ENCODE measurements at places on chromosomes 13 and 19.

DNA sequence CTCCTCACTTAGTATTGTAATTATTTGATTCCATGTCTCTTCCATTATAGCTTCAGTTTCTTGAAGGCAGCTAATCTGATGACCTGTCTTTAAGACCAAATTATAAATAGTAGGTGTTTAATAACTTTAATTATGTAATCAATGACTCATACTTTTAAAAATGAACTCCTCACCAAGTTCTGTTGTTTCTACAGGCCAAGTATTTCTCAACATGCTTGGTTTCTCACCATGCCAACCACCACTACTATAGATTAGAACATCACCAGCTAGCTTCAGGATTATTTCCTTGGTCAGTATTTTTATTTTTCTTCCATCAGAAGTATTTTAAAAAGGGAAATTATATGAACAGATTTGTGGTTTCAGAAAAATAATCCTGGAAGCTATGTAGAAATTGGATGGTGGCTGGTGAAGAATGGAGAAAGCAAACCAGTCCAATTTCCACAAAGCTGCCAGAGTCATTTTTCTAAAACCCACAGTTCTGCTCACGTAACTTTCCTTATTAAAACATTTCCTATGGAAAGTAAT is 237.7 kb upstream of the DACH1 start:
- DNase-seq = no peak

DNA sequence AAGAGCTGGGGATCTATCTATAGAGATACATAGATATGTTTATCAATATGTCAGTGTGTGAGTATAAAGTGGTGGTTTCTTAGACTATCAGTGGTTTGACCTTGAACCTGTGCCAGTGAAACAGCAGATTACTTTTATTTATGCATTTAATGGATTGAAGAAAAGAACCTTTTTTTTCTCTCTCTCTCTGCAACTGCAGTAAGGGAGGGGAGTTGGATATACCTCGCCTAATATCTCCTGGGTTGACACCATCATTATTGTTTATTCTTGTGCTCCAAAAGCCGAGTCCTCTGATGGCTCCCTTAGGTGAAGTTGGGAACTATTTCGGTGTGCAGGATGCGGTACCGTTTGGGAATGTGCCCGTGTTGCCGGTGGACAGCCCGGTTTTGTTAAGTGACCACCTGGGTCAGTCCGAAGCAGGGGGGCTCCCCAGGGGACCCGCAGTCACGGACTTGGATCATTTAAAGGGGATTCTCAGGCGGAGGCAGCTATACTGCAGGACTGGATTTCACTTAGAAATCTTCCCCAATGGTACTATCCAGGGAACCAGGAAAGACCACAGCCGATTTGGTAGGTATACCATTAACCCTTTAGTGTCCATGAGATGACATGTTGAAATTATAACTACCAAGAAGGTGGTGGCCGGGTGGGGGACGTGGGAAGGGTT is 880 bp downstream of the FGF9 start:
- DNase-seq = no peak

GRCh38 chr19:53102206-53102755 is 941 bp downstream of the ZNF160 start:
- DNase-seq = no peak

DNA sequence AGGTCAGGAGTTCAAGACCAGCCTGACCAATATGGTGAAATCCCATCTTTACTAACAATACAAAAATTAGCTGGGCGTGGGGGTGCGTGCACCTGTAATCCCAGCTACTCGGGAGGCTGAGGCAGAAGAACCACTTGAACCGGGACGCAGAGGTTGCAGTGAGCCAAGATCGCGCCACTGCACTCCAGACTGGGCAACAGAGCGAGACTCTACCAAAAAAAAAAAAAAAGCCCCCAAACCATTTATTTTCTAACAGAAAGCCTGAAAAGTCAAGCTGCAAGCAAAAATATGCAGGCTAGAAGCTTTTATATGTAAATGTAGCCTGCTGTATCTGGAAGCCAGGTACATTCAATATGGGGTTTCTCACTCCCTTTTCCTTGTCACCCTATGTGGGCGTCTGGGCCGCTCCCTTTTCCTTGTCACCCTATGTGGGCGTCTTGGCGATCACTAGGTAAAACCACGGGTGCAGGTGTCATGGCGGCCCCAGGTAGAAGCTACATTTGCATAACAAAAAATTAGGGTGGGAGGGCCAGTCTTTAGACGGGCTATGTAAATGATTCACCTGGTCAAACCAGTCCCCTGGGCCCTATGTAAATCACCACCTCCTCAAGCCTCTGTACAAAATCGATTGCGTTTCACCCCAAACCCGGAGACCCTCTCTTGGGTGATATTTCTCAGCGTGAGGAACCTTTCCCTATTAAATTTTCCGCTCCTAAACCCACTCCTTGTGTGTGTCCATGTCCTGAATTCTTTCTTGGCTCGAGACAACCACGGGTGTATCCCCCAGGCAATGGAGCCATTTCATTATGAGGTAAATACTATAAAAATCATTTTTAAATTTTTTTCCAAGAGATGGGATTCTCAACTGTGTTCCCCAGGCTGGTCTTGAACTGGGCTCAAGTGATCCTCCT is 2.1 kb downstream of the TRIM13 start:
- DNase-seq = no peak

DNA sequence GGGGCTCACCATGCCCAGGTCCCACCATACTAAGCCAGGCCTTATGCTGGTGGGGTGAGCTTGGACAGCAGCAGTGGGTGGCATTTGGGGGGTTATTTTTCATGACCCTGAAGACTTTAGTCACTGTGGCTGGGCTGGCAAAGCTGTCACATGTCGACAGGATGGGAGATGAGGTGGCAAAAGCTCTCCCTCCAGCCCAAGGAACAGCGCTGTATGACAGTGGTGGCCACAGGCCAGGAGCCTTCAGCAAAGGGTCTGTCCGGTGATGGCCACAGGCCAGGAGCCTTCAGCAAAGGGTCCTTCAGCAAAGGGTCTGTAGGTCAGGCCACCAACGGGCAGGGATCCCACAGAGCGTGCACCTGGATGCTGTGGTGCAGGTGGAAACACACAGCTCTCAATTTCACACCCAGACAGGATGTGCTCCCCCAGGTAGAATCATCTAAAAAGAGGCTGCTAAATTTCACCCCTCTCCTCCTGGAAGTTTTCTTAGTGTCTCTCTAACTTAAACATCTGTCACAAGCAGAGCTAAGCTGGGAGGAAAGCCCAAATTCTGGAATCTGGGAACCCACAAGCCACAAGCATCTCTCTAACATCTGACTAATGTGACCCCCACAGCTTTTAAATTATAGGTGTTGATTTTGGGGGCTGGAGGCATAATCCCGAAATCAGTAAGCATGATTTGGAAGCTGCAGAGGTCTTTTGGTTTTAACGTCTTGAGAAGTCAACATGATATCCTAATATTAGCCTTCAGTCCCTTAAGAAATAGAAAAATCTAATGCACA is 23.0 kb downstream of the COL4A1 start:
- no peak for DNase-seq

DNA sequence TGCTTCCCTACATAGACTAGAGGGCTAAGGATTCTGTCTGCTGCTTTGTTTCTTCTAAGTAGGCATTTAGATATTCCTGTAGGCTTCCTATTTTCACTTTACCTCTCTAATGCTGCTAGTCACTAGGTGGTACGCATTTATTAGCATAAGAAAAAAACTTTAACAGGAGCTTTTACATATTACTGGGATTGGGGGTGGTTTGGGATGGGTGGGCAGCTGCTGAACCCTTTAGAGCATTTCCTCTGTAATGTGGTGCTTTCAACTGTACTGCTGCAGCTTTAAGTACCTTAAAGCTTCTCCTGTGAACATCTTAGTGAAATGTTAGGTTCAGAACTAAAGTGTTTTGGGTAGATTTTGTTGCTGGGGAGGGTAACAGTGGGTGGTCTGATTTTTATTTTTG is 92.6 kb downstream of the ZNF486 start:
- no peak for DNase-seq

GRCh38 chr13:65841156-65841555 is 1389.0 kb downstream of the PCDH9 start:
- no peak for DNase-seq

DNA sequence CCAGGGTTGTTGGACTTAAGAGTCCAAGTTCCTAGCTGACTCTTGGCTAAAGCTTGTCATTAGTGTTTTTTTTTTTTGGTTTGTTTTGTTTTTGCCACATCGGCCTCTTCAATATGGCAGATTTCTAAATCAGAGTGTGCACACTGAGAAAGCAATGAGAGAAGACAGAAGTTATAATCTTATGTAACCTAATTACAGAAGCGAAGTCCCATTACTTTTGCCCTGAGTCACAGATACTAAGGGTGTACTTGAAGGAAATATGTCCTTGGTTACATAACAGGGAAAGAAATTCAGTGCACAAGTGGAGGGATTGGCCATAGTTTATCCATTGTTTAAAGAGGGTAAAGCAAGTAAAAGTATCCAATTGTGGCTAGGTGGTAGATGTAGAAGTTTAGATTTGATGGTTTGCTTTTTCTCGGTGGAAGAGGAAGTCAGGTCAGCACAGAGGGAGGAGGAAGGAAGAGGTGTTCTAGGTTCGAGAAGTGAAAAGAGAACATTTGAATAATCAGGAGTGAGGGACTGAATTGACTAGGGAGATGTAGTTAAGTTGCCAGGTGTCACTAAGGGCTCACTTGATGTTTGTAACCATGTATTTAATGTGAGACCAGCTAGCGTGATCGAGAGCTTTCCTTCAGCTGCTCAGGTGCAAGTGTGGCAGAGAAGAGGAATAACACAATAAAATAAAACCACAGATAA is 12.2 kb downstream of the GTF2F2 start:
- no peak for DNase-seq

DNA sequence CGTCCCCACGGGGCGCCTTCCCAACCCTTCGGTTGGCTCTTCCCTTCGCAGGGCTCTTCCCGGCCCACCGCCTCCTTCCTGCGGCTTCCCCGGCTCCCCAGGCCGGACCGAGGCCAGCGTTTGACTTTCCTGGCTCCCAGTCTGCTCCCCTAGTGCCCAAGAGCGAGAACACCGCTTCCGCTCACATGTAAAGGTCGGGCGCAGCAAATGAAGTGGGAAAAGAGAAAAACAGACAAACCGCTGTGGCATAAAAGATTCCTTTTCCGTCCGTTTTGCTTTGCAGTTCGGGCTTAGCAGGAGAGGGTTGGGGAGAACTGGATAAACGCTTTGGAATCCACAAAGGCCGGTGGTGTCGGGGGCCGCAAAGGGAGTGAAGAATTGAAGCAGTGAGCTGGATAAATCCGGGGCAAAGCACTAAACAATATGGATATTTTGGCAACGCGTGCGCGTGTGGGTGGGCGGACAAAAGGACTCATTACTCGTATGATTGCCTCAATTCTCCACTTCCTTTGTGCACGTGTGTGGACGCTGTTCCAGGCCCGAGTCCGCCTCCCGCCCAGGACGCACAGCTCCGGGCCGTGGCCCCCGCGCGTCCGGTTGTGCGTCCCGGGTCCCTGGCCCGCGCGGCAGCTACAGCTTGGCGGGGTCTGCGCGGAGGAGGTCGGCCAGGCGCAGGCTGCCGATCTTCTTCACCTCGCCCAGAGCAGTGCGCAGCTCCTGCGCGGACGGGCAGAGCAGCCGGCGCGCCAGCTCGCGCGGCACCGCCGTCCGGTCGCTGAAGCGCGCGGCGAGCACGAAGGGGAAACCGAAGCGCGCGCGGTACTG is 8.6 kb upstream of the CDX2 start:
- no peak for DNase-seq

GRCh38 chr13:27298849-27299248 is 28.2 kb downstream of the RASL11A start:
- no peak for DNase-seq

GRCh38 chr13:71864094-71864985 is 2.7 kb downstream of the DACH1 start:
- peak; percentile 7 for DNase-seq

- no peak for DNase-seq
Observed at GRCh38 chr13:21149568-21149967, 26.8 kb downstream of the SKA3 start.

- DNase-seq = no peak
Observed at GRCh38 chr13:30666113-30666512, 48.4 kb downstream of the USPL1 start.

GRCh38 chr13:111295886-111296285 is 24.6 kb upstream of the TEX29 start:
- DNase-seq = no peak

GRCh38 chr19:12933287-12934072 is at the start of gene FARSA:
Gene FARSA (minus strand): TSS chr19:12933711. CDS start chr19:12933696, 15 bp downstream.
- peak; percentile 93 for DNase-seq

DNA sequence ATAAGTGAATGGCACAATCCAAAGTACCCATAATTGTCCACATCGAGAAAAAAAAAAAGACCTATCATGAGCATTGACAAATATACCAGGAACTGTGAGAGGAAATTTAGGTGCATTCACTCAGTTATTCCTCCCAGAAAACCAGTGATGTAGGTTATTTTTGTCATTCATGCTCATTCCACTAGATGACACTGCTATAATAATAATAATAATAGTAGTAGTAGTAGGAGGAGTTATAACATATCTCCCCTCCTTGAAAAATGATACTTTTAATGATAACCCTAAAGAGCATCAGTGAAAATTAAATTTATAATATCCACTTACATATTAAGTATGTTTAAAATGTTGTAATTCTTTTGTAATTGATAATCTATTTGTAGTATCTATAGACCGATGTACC is 463.9 kb upstream of the MIR17HG start:
- no peak for DNase-seq

DNA sequence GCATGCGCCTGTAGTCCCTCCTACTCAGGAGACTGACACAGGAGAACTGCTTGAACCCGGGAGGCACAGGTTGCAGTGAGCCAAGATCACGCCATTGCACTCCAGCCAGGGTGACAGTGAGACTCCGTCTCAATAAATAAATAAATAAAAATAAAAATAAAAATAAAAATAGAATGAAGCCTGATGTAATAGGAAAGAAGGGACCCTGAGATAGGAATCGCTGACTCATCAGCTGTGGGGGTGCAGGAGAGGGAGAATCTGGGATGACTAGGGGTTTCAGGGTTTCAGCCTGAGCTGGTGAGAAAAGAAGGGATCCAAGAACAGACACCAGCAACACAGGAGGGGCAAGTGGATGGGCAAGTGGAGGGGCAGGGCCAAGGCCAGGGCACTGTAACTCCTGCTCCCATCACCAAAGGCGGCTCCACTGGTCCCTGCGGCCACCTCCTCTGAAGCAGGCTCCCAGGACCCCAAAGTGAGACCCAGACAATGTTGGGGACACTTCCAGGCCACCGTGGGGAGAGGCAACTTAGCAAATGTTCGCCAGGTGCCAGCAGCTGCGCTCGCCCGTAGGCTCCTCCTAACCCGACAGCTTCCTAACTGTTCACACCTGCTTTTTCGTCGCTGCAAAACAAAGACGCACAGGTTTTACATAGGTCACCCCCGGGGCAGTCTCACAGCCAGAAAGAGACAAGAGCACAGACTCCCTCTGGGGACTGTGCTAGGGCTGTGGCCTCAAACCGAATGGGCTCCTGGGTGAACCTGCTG is 1.2 kb downstream of the HAUS8 start:
- no peak for DNase-seq

- DNase-seq = no peak
Observed at GRCh38 chr19:1353144-1353543, 30.6 kb upstream of the NDUFS7 start.

GRCh38 chr13:109924376-109924775 is 138.0 kb upstream of the IRS2 start:
- DNase-seq = no peak

- DNase-seq = peak; percentile 34
Observed at GRCh38 chr19:18437491-18438330, at the start of gene ISYNA1. Gene ISYNA1 (minus strand): TSS chr19:18438133. CDS start chr19:18437979, 154 bp downstream.

Data from hypothalamus (tissue), 51 donors.